Brain microvascular endothelial cell (primary cell): ENCODE measurements at places on chromosomes 2 and 18.
A peak's percentile ranks its signal among the peaks of the same experiment; 100 is the strongest.

GRCh38 chr18:24704946-24705630, 244.7 kb downstream of the HRH4 start:
- no peak for DNase-seq

DNA sequence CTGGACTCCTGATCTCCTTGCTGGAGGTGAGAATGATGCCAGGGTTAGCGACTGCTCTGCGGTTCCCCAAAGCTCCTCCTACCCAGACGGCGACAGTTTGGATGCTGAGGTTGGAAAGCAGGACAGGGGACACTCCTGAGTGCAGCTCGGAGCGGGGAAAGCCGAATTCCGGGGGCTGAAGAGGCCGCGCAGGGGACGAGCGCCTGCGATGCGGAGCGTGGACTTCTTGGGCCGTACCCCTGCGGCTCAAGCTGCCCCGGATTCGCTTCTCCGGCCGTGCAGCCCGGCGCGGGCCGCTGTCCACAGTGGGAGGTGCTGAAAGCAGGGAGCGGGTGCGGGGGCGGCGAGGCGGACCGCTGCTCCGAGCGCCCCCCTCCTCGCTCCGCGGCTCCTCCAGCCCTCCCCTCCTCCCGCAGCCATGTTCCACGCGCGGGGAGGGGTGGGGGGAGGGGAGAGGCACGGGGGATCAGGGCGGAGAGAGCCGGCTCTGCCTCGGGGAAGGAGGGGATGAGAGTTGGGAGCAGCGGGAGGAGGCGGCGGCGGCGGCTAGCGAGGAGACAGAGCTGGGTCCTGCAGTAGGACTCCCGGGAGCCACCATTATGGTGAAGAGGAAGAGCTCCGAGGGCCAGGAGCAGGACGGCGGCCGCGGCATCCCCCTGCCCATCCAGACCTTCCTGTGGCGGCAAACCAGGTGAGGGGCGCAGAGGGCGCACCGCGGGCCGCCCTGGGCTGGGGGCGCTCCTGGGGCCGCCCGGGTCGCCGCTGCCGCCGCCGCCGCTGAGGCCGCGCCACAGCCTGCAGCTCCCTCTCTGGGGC, at the start of gene UNC80:
UNC80 (plus strand) TSS at position 359 of the 816 bp plus-strand sequence; CDS start at position 600, 241 bp downstream.
- DNase-seq = peak; percentile 37

- no peak for DNase-seq
Observed at GRCh38 chr2:29448096-29448688, 333.0 kb downstream of the CLIP4 start.

- no peak for DNase-seq
Observed at GRCh38 chr2:54635554-54636152, 87.8 kb upstream of the EML6 start.
